GOT3 (cell line): ENCODE measurements at places on chromosomes 11 and 22.

- no peak for DNase-seq
Observed at GRCh38 chr11:67644472-67645418, 5.2 kb upstream of the TBX10 start.

DNA sequence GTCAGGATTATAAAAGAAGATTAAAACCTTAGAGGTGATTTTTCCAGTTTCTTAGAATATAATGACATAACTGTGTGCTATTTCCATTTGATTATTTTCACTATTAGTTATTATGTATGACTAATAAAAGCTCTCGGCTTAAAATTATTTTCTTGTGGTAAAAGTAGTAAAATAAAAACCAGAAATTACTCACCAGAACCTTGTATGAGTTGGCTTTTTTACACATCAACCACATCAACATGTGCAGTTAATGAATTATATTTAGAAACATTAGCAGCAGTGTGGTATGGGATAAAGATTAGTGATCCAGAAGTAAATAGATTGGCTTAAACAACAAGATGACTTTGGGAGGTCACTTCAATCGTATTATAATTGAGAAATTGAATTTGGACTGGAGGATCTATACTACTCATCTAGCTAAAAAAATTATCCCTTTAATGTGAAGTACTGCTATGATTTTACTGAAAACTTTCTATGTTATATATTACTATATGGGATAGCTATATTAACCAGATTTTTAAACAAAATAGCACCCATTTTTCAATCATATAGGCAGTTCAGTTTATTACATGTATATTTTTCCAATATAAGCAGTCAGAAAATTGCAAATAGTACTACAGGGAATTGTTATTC lies 2.8 kb upstream of the BCO2 start:
- DNase-seq: no peak

DNA sequence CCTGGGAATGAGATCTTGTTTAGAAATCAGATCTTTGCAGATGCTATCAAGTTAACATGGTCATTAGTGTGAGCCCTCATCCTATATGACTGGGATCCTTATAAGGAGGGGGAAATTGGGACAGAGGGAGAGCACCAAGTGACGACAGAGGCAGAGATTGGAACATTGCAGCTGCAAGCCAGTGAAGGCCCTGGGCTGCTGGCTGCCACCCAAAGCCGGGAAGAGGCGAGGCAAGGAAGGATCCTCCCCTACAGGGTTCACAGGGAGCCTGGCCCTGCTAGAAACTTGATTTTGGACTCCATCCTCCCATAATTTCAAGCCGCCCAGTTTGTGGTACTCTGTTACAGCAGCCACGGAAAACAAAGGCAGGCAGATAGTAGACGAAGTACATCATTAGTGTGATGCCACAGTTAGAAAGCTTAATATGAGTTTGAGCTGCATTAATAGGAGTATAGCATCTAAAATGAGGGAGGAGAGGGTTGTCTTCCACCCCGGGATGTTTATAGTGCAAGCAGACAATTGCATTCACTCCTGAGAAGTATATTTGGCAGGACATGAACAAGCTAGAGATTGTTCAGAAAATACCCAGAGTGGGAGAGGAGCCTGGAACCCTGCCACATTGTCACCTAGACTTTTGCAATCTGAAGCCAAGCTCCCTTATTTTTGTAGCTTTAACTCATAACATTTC lies 56.8 kb upstream of the CLMP start:
- no peak for DNase-seq

DNA sequence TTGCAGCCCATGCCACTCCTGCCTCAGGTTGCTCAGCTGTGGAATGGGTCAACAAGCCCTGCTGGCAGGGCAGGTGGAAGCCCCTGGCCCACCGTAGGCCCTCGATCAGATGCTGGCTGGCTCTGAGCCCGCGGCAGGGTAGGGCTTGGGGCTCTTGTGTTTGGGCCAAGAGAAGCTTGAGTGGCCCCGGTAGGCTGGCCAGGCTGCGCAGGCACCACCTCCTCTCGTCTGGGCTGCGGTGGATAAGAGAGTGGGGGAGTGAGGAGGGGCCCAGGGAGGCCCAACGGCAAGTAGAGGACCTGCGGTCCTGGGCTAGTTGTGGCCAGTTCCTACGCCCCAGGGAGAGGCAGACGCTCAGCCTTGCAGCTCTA lies 115.2 kb downstream of the CEP164 start:
- DNase-seq: no peak

DNA sequence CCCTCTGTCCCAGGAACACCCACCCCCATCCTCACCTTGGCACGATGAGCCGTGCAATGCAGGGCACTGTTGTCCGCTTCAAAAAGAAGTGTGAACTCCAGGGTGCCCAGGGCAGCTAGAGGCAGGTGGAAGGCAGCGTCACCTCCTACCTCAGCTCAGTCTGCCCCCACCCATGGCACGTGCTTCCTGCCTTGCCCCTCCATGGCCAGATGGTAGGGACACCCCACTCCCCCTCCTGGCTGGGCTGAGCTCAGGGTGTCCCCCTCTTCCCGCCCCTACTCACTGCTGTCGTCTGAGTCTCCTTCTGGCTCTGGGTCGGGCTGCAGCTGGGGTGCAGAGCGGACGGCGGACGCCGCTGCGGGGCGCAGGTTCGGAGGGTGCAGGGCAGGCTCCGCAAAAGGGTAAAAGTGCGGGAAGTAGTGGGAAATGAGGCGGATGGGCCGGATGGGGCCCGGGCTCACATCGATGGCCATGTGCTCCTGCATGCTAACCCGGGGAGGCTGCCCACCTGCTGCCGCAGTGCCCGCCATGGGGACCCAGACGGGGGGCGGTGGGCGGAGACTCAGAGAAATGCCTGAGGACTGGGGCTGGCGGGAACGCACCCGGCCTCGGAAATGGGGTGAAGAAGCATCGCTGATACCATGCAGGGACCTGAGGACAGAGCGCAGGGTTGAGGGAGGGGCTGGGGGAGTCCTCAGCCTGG lies 9.1 kb downstream of the NDUFV1 start:
- no peak for DNase-seq

DNA sequence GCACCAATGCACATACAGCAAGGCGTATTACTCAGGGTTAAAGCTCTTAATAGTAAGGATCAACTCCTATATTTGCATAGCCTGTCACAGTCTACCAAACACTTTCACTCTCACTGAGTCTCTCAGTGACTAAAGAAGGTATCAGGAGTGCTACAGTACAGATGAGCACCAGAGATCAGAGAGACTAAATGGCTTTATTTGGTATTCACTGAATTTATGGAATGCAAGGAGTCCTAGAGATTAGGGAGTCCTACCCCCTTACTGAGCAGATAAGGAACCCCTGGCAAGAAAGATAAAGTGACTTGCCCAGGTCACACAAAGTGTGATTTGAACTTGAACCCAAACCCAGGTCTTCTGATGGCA lies 396.4 kb upstream of the CCDC90B start:
- DNase-seq: no peak

DNA sequence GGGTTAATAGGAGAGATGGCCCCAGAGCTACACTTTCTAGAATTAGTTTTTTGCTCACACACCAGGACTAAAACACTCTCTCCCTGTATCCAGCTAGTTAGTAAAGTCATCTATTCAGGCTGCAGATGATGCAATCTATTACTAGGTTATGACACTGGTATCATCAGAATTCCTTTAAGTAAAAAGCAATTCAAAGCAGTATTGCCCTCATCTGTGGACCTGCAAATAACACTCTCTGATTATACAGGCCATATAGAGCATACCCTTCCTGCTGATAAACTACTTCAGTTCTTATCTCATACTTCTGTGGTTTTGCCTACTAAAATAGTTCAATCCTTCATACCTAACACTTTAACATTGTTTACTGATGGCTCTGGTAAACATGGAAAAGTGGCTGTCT lies 13.5 kb upstream of the MTMR2 start:
- DNase-seq: no peak

GRCh38 chr11:31960126-31960525 lies 130.7 kb upstream of the RCN1 start:
- DNase-seq: no peak

- DNase-seq: no peak
Observed at GRCh38 chr11:67174311-67174710, 55.2 kb downstream of the KDM2A start.

- no peak for DNase-seq
Observed at GRCh38 chr11:105051559-105051958, 6.4 kb upstream of the CARD16 start.

DNA sequence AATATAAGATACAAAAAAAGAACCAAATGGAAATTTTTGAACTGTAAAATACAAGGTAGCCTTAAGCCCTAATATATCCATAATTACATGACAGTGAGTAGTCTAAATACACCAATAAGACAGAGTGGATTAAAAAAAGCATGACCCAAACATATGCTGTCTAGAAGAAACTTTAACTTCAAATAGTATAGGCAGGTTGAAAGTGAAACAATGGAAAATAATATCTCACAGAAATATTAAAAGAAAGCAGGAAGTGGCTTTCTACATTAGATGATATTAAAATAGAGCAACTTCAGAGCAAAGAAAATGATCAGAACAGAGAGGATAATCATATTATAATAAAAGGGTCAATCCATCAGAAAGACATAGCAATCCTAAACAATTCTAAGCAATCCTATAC lies 21.8 kb downstream of the DCUN1D5 start:
- DNase-seq: no peak

DNA sequence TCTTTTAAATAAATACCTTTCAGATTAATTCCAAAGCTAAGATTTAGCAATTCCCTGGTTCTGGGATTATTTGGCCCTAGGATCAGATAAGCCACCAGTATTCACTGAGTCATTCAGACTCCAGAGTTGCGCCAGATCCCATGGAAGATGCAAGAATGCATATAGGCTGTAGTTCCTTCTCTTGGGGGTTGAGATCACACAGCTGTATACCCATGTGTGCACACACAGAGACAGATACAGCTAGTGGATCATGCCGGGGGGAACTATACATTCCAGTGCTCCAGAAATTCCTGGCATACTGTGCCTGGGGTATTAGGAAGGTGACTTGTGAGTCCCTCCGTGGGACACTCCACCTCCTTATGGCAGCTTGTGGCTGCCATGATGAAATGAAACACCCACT lies 75.4 kb downstream of the ZBTB16 start:
- DNase-seq: no peak

GRCh38 chr22:23498811-23499798 lies 81.0 kb downstream of the IGLL1 start:
- DNase-seq: no peak

DNA sequence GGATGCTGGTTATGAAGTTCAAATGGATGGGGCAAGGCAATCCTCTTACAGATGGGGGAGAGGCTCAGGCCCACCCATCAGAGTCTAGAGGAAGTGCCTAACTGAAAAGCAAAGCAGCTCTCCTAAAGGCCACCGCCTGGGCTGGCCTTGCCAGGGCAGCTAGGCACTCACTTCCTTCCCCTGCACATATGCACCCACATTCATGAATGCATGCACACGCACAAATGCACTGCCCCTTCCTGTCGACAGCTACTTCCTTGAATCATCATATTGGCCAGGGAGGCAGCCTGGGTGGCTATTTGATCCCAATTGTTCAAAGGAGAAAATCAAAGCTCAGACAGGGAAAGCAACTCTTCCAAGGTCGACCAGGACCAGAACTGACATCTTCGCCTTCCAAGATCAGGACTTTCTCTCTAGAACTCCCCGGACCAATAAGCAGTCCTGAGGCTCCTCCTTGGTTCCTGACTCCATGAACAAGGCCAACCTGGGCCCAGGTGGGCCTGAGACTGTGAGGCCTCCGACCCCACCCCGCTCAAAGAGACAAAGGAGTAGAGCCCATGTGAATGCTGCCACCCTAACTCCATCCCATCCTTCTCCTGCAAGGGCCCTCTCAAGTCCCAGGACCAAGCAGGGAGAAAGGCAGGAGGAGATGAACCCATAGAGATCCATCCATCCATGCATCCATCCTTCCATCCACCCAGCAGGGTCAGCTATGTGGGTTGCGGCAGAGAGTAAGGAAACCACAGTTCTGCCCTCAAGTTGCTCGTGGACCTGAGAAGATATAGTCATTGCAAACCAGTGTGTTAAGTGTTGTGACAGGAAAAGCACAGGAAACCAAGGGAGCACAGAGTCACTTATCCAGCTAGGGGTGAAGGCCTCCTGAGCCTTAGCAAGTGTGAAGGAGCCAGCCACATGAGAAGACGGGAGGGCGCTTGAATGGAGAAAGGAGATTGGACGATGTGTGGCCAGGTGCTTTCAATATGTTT lies 35.4 kb upstream of the LMO1 start:
- no peak for DNase-seq

- no peak for DNase-seq
Observed at GRCh38 chr22:49415151-49415951, 412.3 kb downstream of the BRD1 start.

GRCh38 chr11:112082729-112083128 lies 3.8 kb downstream of the TIMM8B start:
- no peak for DNase-seq

- DNase-seq: no peak
Observed at GRCh38 chr11:2139621-2140337, 590 bp upstream of the IGF2 start.
